ENCODE measurements at places on chromosomes 1 and 21.

DNA sequence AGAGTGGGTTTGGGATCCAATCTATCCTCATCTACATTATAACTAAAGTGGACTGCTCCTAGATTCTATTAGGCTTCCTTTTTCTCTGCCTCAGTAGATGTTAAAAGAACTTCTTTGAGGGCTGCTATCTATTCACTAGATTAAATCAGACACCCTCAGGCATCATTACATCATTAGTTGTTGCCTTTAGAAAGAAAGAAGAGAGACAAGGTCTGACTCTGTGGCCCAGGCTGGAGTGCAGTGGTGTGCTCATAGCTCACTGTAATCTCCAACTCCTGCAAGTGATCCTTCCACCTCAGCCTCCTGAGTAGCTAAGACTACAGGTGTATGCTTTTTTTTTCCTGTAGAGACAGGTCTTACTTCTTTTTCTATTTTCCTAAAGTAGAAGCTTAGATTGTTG lies 71.1 kb upstream of the EXO1 start:
- no peak for DNase-seq

DNA sequence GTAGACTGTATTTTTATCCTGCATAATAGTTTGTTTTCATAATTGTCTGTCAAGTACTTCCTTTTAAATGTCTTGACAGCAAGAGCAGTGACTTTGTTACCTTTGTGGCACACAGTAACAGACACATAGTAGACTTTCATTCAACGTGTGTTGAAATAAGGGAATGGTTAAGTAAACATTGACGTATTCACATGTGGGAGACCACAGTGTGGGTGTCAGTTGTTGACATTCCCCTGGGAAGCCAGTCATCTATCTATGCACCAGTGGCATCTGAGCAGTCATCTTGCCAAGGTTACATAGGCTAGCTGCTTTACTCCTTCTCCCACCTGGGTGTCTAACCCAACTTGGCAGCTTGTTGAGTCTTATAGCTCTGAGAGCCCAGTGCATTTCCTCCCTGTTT lies 1.4 kb upstream of the NUP133 start:
- DNase-seq = peak; percentile 26

- DNase-seq = peak; percentile 85
Measured at GRCh38 chr1:84379138-84379916, 19.0 kb upstream of the DNASE2B start.

GRCh38 chr1:111770916-111771315 lies 15.2 kb downstream of the DDX20 start:
- no peak for DNase-seq

DNA sequence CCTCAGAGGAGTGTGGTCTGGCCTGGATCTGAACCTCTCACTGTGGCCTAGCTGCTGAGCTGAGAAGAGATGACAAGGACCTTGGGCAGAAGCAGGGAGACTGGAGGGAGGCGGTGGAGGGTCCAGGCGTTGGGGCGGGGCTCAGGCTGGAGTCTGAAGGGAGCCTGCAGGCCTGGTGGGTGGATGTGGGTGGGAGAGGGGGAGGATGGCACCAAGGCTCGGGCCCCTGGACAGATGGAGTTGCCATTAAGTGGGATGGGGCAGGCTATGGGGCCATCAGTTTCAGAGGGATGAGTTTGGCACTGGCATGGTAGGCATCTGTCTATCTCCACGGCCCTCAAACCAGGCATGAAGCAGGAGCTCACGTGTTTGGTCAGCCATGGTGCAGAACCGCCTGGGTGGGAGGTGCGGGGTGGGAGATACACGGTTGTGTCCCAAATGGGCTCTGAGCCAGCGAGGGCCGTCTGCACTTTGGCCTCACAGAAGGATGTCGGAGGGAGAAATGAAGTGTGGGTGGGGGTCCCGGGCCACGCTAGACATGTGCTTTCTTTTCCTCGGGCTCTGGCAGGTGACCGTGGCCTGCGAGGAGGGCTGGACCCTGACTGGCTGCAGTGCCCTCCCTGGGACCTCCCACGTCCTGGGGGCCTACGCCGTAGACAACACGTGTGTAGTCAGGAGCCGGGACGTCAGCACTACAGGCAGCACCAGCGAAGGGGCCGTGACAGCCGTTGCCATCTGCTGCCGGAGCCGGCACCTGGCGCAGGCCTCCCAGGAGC lies 23.6 kb downstream of the PCSK9 start:
- DNase-seq = no peak

- no peak for DNase-seq
Measured at GRCh38 chr1:147218606-147219005, 6.5 kb downstream of the FMO5 start.

DNA sequence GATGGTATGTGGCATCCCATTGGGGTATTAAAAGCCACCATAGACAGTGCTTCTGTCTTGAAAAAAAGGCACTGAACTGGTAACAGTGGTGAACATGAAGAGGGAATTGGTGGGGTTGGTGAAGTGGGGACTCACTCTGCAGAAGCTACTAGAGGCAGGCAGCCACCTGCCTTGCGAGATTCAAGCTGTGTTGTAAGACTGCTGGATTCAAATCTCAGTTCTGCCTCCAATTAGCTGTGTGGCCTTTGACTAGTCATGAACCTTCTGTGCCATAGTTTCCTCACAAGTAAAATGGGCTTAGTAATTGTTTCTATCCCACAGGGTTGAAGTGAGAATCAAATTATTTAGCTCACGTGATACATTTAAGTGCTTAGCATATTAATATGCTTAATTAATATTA lies 16.6 kb upstream of the ELOA start:
- DNase-seq = no peak

DNA sequence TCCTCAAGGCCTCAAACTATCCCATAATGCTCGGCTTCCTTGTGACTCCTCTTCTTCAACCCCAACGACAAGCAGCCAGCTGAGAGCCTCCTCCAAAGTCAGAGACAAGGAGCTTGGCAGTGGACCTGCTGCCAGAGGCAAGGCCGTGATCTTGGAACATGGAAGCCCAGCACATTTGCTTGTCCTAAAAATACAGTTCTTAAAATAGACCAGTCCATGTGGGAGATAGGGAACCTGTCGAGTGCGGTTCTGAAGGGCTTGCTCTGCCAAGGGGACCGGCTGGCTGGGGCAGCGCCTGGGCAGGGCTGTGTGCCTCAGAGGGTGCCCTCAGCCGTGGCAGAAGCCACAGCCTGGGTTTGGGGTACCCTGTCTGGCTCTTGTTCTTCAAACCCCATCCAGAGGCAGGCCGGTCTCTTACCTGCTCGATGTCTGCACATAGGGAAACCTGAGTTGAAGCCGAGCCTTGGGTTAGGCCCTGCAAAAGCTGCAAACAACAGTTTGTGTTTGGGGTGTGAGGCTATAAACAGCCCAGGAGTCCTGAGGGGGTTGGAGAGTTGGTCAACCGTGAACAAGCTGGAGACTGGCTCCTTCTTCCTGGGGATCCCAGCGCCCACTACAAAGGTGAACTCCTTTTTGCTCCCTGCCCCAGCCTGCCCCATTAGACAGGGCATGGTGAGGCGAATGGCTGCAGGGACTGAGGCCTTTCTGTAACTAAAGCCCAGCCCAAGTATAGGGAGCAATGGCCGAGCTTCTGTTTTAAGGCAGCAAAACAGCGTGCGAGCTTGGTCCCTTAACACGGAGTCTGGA lies 228.8 kb downstream of the CAMTA1 start:
- no peak for DNase-seq

DNA sequence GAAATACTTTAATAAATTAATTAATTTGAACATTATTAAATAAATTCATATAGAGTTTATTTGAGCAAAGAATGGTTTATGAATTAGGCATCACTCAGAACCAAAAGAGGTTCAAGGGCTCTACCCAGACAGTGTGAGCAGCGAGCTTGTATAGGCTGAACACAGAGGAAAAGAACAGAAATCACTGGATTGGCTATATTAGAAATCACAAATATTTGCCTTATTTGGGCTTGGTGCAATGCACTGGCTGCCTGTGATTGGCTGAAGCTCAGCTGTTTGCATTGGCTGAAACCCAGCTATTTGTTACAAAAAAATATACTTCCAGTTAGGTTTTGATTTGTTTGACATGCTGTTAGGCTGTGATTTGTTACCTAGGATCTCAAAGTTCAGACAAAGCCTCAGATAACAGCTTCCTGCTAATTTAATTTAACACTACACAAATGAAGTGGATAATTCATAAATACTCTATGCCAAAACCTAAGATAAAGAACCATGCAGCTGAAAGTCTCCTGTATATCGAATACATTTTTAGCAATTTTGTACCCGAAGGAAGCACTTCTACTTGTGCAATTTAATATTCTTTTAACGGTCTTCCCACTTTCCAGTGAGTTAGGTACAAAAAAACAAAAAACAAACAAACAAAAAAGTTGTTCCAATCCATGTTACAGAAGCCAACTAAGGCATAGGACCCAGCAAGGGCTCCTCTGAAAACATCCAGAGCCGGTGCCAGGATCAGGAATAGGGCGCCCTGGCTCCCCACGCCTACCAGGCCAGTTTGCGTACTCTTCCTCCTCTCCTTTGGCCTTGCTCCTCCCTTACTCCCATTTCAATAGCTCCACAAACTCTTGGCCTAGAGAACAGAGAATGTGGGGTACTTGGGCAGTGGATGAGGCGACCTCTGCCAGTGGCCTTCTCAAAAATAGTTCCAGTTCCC lies 179.1 kb downstream of the DUSP10 start:
- no peak for DNase-seq

GRCh38 chr1:26372039-26372438 lies 511 bp downstream of the ZNF683 start:
- DNase-seq = peak; percentile 72

GRCh38 chr1:62299426-62300200 lies 19.6 kb downstream of the KANK4 start:
- no peak for DNase-seq

- peak; percentile 83 for DNase-seq
Measured at GRCh38 chr1:221667504-221667903, 74.4 kb downstream of the DUSP10 start.

DNA sequence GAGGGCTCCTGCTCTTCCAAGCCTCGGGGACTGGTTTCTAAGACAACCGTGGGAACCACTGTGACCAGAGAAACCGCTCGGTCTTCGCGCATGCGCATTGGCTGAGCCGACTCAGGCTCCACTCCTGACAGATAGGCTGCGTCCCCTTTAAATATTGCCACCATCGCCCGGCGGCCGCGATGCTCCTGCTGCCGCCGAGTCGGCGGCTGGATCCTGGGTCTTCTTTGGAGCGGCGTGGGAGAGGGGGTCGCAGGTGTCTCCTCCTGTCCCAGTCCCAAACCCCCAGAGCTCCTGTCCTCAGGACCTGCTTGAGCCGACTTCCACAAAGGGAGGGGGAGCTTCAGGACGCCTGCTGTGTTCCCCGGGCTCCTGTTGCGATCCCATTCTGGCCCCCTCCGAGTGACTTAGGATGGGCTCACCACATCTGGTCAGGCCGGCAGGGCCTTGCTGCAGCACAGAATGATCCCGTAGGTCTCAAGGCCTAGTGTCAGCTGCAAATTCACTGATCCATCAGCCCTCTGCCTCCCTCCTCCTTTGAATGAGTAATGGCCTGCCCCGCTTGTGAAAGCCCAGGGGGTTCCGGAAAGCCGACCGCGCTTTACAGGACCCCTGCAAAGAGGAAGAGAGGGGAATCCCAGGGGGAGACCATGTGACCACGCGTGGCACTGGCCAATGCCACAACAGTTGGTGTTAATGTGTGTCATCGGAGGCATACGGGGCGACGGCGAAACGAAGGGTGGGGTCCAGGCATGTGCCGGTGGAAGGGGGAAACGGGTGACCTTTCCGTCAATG lies 683.2 kb upstream of the TPTE start:
- DNase-seq = no peak

GRCh38 chr1:247185667-247186066 lies 13.8 kb upstream of the ZNF124 start:
- no peak for DNase-seq

DNA sequence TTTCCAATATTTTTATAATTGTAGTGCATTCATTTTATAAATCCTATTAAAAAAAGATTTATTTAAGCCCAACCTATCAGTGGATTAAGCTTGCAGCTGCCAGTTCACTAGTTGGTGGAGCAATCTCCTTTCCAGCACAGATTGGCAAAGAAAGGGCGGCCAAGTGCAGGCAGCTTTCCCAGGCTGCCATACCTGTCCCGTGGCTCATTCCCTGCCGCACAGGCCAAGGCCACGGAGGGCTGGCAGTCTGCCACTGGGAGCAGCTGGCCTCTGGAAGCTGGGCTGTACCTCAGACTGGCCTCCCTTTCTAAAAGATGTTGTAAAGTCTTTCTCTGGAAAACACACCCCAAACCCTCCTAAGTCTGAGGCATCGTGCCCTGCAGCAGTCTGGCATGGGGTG lies 74.2 kb downstream of the SIM2 start:
- peak; percentile 41 for DNase-seq

GRCh38 chr1:147722124-147722523 lies 38.3 kb downstream of the GJA5 start:
- DNase-seq = no peak

GRCh38 chr21:35711661-35712060 lies 348.7 kb downstream of the SETD4 start:
- no peak for DNase-seq
